Smooth muscle cell of trachea (primary cell): ENCODE measurements at places on chromosomes 7 and 10. TPM values are rescaled to one million over a fixed set of nuclear protein-coding genes. Genes with fewer than 3 reads are reported as not detected.

The COX19 gene
- 9.0 and 12.1 TPM in 2 replicates for total RNA-seq

The AKR1C3 gene
- 104 and 182 TPM in 2 replicates for total RNA-seq

The MYL7 gene
- not detected in 2 replicates for total RNA-seq

The C10orf90 gene
- 0.17 TPM in 1 of 2 replicates, not detected in the other for total RNA-seq

The HNRNPF gene
- 240 and 242 TPM in 2 replicates for total RNA-seq

The CXCL12 gene
- 42.0 and 133 TPM in 2 replicates for total RNA-seq

The CDK1 gene
- total RNA-seq, result 2.5 and 52.1 TPM in 2 replicates

The ASZ1 gene
- total RNA-seq, result not detected in 2 replicates

The EFCAB10 gene
- not detected in 2 replicates for total RNA-seq

The SPDYE3 gene
- total RNA-seq, result not detected in 2 replicates

The EPO gene
- total RNA-seq, result not detected in 2 replicates

The IKZF1 gene
- not detected in 2 replicates for total RNA-seq

The GJD4 gene
- not detected in 2 replicates for total RNA-seq

The C10orf53 gene
- total RNA-seq, result not detected in 2 replicates

The NKX6-2 gene
- not detected in 2 replicates for total RNA-seq

The WAPL gene
- 36.9 and 47.3 TPM in 2 replicates for total RNA-seq

The UCN3 gene
- total RNA-seq, result not detected in 2 replicates

The RTKN2 gene
- 0.33 and 1.3 TPM in 2 replicates for total RNA-seq

The CLEC5A gene
- not detected in 2 replicates for total RNA-seq

The GIMAP7 gene
- total RNA-seq, result 0.15 TPM in 1 of 2 replicates, not detected in the other

The CC2D2B gene
- under 0.01 TPM in 1 of 2 replicates, not detected in the other for total RNA-seq
